ENCODE measurements at places on chromosomes 2 and 18.
A peak's percentile ranks its signal among the peaks of the same experiment; 100 is the strongest.

DNA sequence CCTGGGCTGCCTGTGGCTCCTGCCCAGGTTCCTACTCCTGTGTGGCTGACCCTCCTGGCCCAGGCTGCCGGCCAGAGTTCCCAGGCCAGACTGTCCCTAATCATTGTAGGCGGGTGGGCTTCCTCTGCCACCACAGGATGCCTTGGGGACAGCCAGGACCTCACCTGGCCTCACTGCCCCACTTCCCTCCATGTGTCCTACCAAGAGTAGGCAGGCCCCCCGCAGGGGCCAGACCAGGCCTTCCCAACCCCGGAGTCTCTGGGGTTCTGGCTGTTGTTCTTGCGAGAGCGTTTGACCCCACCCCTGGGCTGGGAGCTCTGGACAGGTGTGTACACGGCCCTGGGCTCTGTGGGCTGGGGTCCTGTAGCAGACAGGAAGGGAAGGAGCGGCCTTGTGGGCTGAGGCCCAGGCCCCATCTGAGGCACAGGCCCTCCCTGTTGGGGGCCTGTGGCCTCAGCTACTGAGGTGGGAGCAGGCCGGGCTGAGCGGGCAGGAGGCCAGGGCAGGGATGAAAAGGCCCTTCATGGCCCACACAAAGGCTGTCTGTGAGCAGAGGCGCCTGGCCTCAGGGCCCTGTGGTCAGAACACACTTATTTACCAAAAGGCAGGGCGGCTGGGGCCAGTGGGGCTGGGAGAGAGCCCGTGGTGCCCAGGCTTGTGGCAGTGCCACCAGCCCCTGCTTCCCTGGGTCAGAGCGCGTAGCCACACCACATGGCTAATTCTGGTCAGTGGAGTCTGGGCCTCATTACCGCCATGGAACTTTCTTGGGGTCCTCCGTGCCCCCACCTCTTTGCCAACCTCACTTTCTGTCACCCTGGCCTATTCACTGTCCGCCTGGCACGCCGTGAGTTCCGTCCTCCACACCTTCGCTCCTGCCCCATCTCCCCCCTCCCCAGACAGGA, 2.0 kb downstream of the SNORC start:
- DNase-seq: no peak

- DNase-seq: no peak
Observed at GRCh38 chr2:72934683-72935610, 17.6 kb downstream of the EMX1 start.

DNA sequence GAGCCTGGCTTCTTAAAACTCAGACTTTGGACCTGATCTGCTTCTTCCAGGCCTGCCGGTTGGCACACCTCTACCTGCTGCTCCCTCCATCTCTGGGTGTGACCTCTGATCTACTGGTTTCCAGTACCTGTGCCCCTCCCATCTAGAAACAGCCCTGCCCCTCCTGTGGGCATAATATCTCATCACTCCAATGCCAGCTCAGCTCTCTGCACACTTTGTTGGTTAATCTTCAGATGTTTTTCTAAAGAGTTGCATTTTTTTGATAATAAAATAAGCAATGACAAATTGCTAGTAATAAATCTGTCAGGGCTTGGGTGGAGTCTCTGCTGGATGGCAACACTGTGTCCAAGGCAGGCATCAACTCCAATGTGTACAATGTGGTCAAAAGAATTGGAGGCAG, 89.6 kb upstream of the PPP1CB start:
- DNase-seq: peak; percentile 6

DNA sequence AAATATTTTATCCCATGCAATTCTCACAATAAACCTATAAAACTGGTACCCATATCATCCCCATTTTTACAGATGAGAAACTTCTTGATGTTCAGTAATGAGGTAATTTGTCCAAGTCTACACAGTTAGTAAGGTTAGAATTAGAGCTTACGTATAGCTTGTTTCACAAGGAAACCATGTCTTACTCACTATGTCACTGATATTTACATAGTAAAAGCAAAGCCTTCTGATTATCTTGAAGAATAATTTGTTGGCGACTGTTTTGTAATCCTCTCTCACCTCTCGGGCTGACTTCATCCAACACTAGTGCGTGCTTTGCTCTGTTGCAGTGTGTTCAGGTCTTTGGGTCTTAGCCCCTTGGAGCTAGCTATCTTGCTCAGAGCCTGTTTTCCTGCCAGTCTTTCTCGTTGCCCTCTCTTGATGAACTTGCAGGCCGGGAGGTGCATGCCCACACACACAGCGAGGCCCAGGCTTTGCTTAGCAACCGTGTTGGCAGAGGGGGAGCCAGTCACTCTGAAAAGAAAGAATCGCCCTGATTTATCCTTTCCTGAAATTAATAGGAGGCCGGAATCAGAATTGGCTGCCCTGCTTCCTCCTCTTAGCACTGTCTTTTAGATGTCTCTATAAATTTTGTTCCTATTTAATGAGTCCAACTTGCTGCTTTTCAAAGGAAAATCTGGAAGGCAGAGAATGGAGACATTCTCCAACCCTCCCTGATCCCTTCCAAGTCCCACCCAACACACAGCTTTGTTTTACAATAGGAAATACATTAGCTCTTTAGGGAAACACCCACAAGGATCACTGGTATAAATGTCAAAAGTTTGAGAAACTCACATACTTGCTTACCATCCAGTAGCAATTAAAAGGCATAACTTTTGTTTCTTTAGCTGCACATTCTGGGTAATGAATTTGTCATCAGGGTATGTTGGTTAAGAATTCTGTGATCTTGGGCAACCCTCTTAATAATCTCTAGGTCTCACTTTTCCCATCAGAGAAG, 97.6 kb upstream of the SEC11C start:
- no peak for DNase-seq

DNA sequence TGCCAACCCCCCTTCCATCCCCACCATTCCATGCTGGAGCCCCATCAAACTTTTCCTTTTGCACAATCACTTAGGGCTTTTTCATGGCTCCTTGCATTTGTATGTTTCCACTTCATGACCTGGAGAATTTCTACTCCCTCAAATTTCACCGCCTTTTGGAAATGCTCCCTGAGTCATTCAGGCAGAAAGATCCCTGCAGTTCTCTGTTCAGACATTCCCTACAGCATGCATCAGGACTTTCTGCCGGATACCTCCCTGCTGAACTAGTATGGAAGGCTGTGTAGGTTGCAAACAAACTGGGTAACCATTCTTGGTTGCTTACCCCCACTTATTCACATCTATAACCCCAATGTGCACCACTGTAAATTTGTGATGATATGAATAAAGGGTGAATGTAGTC, 389.6 kb upstream of the CELF4 start:
- no peak for DNase-seq

DNA sequence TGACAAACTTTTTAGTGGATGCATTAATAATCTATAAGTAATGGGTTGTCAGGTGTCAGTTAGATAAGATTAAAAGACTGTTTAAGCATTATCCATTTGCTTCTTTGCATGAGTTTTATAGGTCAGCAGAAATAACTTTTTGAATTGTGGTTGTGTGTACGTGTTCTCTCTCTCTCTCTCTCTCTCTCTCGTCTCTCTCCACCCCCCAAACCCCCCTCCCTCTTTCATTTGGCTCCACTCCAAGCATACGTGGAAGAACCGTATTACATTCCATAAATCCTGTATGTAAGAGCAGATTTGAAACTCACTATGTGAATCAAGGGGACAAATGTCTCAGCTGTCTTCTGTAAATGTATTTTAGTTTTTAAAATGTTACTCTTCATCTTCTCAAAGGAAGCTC, 120.2 kb downstream of the MEIS1 start:
- no peak for DNase-seq

- no peak for DNase-seq
Observed at GRCh38 chr2:18230668-18231067, 329.8 kb downstream of the RDH14 start.

DNA sequence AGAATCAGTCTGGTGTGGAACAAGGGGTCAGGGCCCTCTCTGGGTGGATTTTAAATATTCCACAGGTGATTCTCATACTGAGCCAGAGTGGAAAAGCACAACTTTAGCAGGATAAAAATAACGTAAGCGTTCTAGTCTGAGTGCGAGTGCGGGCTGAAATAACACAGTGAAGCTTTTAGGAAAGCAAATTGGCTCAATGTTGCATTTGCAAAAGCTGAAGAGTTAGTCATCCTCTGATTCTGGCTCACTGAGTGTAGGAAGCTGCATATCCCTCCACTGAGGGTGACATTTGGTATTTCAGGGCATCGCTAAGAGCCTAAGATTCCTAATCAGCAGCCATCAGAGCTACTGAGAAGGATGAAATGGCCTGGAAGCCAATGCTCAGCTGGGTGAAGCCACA, 134.7 kb downstream of the RIF1 start:
- no peak for DNase-seq
